ENCODE measurements at places on chromosomes 2 and 18.

- no peak for DNase-seq
Measured at GRCh38 chr18:74290794-74291471, 830 bp downstream of the CYB5A start.

- DNase-seq: no peak
Measured at GRCh38 chr18:4960578-4960977, 236.5 kb downstream of the AKAIN1 start.

- DNase-seq: no peak
Measured at GRCh38 chr2:16561676-16562075, 104.0 kb downstream of the CYRIA start.

GRCh38 chr2:164061129-164061746 lies 325.4 kb upstream of the FIGN start:
- peak; percentile 22 for DNase-seq

GRCh38 chr2:50991602-50992001 lies 40.3 kb downstream of the NRXN1 start:
- DNase-seq: no peak

- no peak for DNase-seq
Measured at GRCh38 chr2:8300216-8300615, 381.6 kb upstream of the ID2 start.

- no peak for DNase-seq
Measured at GRCh38 chr2:232460171-232460570, 4.2 kb downstream of the ALPI start.

- no peak for DNase-seq
Measured at GRCh38 chr2:143771939-143772338, 642.7 kb downstream of the ARHGAP15 start.

DNA sequence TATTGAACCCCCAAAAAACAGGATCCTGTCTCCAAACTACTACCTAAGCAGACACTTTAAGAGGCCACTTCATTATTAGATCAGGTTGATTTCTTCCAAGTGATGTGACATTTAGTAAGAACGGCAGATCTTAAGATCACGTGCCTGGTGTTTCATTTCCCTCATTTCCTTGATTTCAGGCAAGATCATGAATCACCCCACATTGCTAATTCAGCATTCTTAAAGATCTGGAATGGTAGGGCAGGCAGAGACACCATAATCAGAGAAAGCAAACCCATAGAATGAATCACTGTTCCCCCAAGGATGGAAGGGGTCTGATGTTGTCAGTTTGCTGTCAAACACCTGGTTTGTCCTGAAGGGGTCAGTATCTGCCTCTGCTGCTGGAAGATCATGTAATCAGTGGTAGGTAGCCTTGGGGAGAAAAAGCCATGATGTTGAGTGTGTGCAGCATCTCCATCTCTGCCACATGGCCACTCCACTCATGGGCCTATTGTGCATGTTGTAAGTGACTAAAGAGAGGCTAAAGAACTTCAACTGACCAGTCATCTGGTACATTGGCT lies 133.9 kb downstream of the ARHGAP15 start:
- DNase-seq: no peak
